Stimulated activated CD4-positive, alpha-beta T cell treated with anti-CD3 and anti-CD28 coated beads, Interleukin-15, amount 100 ng/mL, for 1 hour (primary cell): ENCODE measurements at places on chromosomes 7 and 10.

DNA sequence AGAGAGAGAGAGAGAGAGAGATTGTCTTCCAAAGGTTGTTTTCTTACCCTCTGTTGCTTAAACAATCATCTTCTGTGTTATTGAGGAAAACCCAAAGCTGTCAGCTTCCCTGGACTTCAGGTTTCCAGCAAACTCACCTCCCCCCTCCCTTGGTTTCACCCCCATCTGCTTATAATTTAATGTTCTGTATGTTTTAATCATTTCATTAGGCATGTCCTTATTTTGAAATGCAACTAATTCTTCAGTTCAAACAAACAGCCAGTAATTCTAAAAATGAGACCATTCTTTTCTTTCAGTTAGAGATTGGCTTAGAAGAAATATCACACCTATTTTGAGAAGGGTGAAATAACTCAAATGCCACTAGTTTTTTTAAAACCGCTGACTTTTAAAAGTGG lies 102.9 kb downstream of the FAM204A start:
- no peak for DNase-seq

DNA sequence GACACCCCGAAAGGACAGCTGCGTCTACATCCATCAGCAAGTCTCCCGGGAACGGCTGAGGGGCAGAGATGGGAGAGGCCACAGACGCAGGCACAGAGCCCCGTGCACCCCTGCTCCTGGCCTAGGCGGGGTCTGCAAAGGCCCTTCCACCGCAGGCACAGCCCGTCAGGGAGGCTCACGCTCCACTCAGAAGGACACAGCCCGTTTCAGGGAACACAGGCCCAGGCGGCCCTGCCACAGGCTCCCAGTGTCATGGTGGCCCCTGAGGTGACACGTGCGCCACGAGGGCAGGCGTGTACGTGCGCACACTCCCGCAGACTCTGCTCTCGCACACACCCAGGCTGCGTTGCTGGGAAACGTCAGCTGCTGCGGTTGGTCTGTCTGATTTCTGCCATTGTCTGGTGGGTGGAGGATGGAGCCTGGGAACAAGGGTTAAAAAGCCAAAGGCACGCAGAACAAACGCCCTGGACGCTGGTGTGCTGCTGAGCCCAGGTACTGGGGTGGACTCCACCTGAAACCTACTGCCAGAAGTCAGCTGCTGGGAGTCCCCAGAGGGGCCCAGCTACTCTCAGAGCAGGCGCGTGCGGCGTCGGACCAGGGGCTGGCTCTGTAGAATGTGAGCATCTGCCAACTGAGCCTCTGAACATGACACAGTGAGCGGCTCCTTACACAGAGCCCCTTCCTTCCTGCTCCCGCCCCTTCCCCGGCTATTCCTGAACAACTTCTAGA lies 13.1 kb downstream of the GPER1 start:
- DNase-seq: no peak

- DNase-seq: no peak
Observed at GRCh38 chr10:60082744-60083344, 176.5 kb upstream of the CCDC6 start.

DNA sequence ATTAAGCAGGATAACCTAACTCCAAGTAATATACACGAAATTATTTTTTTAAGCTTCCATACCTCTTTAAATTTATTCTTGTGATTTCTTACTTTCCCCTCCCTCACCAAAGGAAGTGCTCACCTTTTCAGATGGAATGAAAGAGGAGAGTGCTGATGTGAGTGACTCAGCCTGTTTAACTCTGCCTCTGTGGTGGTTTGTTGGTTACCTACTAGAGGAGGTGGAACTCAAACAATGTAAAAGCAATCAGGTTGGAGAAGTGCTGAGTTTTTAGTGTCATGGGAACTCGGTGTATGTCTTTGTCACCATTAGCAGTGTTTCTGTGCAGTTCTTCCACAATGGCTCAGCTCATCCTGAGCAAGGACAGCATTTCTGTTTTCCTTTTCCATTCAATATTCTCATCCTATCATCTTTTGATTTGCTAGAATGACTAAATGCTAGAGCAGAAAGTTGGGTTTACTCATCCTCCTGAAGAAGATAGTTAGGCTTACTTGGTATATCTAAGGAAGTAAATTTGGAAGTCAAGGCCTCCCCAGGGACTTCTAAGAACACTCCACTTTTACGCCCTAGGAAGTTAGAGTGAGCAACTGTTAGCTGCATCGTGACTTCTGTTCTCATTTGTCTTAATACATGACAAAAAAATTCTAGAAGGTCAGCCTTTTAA lies 6.0 kb downstream of the ADD3 start:
- DNase-seq: no peak

GRCh38 chr10:125151553-125152449 lies 8.6 kb downstream of the CTBP2 start:
- no peak for DNase-seq

DNA sequence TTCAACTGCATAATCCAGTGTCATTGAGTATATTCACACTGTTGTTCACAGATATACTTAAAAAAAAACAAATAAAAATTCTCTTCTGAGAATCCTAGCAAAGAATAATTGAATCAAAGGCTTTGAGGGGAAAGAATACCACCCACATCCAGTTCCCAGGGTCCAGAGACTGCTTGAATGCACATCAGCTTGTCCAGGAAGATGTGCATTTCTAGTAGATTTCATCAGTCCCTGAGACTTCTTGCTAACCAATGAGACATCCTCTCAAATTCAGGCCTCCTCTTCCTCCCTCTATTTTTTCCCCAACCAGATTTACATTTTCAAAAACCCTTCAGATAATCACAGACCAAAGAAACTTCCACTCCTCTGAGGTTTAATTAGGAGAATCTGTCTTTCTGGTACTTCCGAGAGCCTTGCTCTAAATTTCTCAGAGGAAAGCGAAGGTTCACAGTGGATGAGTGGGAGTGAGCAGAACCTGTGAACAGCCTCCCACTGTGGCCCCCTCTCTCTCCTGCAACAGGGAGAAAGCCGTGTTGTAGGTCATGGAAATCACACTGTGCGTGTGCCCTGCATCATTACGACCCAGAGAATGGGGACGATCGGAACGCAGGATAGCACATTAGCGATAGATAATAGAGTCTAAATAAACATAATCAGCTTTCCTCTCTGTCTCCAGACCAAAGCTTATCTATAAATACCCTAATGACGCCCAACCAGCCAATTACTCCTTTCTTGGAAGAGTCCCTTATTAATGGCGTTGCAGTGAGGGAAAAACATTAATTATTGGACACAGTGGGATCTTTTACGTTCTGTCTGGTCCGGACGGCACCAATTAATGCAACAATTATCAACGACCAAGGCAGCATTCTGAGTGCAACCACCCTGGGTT lies 212.5 kb downstream of the EMX2 start:
- DNase-seq: no peak

DNA sequence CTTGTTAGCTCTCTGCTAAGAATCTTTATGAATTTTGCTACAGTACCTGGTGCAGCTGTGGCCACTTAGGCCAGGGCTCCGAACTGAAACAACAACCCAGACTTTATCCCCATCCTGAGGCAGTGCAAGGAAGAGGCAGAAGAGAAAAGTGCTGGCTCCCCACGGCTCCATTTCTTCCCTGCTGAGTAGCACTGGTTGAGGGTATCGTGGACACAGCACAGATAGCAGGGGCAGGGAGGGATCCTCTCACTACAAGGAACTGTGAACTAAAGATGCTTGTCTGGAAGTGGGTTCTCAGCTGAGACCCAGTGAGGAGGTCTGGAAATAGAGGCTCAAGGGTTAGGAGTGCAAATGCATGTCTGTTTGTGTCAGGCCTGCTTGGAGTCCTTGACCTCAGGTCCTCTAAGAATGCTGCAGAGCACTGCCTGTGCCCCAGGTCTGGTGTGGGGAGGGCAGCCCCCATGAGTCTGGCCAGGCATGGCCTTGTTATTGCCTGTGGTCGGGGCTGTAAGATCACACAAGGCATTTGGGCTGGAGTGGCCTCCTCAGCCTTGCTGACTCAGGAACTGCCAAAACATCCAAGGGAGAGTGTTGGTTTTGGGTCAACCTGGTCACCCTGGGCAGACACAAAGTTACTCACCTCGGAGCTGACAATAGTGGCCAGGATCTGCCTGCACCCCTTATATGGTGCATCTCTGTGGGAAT lies 58.1 kb downstream of the DMBT1 start:
- no peak for DNase-seq

GRCh38 chr10:32887481-32887880 lies 70.5 kb downstream of the ITGB1 start:
- DNase-seq: no peak

- no peak for DNase-seq
Observed at GRCh38 chr7:25073451-25073850, 51.6 kb downstream of the CYCS start.

- DNase-seq: no peak
Observed at GRCh38 chr7:134473861-134474291, 15.0 kb upstream of the AKR1B1 start.

DNA sequence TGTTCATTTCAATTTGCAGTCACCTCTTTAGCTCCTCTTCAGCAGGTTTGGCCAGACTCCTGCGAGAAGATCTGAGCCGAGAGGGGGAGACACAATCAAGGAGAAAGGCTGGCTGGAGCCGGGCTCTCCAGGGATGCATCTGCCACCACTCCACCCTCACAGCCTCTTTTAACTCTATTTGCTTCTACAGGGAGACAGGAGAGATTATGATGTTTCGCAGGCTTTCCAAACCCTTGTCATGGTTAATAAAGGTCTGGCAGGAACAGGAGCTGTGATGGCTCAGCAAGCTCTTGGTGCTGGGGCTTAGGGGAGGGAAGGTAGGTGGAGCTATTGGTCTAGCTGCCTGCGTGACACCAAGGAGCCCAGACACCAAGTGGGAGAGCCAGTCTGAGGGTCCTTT lies 448.1 kb upstream of the PODXL start:
- no peak for DNase-seq

- no peak for DNase-seq
Observed at GRCh38 chr7:99897322-99898022, 20.6 kb upstream of the OR2AE1 start.

GRCh38 chr7:94129443-94130140 lies 125.4 kb upstream of the BET1 start:
- no peak for DNase-seq

DNA sequence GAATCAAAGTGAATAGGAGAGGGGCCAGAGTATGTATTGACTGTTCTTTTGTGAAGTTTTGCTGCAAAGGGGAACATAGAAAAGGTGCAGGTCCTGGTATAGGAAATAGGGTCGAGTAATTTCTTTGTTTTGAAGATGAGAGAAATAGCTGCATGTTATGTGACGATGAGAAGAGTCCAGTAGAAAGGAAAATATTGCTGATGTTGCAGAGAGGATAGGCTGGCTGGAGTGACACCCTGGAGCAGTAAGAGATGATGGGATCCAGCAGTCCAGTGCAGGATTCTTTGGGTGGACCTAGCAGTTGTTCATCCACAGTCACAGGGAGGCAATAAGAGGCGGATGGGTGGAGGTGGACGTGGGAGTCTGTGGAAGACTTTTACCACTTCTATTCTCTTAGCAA lies 2.1 kb upstream of the BMS1 start:
- no peak for DNase-seq

- DNase-seq: no peak
Observed at GRCh38 chr7:45435846-45436245, 138.3 kb upstream of the ADCY1 start.

DNA sequence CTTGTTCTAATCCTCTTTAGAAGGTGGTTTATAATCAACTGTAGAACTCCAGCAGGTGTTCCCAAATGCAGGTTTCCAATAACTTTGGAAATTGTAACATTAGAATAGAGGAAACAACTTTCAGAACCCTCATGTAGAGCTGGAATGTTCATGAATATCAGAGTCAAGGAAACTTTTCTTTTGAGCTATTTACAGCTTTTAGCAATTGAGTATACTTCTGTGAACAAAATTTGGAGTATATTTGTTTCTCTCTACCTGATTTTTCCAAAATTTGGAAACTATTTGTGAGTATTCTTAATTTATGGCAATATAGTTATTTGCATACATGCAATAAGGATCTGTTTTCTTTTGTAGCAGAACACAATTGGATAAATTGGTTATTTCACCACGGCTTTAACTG lies 2.8 kb upstream of the CFAP43 start:
- no peak for DNase-seq

GRCh38 chr10:44513591-44513990 lies 128.7 kb upstream of the CXCL12 start:
- no peak for DNase-seq

- no peak for DNase-seq
Observed at GRCh38 chr7:93374345-93374940, 142.3 kb downstream of the VPS50 start.

DNA sequence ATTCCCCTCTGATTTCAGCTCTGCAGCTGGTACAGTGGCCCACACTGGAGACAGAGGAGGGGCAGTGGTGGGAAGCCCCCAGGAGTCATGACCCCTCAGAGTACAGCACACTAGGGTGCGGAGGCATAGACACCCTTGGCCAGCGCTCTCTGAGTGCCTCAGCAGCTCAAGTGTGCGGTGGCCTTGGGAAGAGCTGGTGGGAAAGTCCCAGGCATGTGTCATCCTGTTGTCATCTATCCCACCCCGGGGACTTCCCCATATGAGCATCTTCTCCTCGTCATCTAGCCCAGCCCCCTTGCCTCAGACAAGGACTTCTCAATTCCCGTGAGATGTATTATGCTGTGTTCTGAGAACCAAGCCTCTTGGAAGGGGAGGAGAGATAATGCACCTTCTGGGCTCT lies 15.6 kb upstream of the PPIF start:
- peak; percentile 47 for DNase-seq

GRCh38 chr7:106329408-106329807 lies 44.6 kb upstream of the NAMPT start:
- no peak for DNase-seq

DNA sequence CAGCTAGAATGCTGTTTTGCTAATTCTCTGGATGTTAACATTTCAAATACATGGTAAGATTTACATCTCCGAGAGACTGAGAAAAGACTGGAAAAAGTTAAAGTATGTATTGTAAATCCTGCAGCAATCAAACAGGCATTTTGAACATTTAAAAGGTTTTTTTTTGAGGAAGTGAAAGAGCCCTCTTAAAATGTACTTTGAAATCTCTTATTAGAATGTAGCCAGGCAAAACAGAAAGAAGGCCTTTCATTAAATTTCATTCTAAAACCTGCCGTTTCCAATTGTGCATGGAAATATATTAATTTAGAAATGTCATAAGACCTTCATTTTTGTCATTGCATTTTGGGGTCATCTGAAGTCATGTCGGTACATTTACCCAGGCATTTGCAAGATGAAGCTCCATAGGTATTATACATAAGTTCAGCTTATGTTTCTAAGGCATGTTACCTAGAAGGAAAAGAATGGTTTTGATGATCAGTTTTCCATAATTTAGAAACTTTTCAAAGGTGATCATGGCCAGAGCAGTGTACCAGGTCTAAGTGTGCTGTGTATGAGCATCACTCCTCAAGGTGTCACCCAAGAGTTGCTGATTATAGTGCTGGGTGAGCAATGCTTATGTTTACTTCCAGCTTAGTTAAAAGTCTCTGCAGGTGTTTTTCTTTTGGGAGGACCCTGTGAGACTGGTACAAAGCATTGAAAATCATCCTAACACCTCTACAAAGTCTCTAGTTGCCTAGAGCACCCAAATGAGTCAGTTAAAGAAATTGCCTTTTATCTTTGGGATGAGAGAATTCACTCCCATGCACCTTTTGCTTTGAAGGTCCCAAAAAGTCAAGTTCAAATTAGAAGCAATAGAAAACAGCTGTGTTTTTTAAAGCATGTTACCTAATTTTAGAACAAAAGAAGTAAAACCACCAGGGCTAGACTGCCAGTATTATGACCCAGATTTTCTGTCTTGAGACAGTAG lies 7.1 kb downstream of the ZNF736 start:
- no peak for DNase-seq
